ENCODE measurements at places on chromosomes 12 and 14.

DNA sequence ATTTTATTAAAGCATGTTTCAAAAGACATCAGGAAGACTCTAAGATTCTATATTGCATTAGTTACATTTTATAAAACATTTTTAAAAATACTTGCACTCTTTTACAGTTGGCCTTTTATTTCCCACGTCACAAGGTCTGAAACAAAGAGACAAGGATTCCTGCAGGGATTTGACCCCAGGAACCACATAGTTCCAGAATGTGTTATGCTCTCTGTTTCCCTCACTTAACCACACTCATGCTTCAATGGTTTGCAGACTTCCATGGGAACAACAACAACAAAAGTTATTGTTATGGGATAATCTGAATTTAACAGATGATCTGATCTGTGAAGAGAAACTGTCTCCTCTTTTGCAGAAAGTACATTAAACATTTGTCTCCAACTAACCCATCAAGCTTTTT, 104.3 kb upstream of the PPFIA2 start:
- DNase-seq = no peak

- DNase-seq = no peak
Measured at GRCh38 chr14:33369041-33369440, 430.4 kb downstream of the NPAS3 start.

GRCh38 chr14:69841656-69842055, 37.6 kb upstream of the SMOC1 start:
- no peak for DNase-seq

- no peak for DNase-seq
Measured at GRCh38 chr12:100953217-100953616, 158.6 kb downstream of the ANO4 start.

DNA sequence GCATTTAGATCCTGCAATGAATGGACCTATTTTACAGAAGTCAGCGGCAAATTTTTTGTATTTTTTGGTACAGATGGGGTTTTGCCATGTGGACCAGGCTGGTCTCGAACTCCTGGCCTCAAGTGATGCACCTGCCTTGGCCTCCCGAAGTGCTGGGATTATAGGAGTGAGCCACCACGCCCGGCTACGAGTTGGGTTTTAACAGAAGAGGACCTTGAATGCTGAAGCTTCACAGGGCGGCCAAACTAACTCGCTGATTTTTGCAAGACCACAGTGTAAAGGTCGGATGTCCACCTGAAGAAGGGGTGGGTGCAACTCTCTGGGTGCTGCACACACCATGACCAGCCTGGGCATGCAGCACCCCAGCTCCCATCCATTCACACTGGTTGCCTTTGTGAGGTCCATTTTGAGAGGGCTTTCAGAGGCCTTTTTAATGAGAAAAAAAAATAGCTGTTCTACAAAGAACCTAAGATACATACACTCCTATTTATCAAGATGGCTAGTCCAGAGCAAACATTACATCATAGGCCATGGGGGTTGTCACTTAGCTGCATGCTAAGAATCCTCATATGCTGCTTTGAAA, 21.6 kb upstream of the CDK2AP1 start:
- no peak for DNase-seq

DNA sequence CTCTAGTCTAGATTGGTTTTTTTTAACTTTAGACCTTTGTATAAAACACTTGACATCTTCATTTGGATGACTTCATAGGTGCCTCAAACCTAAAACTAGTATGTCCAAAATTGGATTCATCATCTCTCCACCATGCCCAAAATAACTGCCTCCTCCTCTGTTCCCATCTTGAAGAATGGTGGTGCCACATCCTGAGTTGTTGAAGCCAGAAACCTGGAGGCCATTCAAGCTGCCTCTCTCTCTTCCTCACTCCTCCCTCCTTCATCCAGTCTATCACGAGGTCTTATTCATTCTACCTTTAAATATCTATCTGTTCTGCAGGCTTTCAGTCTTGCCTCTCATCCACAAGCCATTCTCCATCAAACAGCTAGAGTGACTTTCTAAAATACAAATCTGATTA, 26.5 kb upstream of the USP44 start:
- no peak for DNase-seq

DNA sequence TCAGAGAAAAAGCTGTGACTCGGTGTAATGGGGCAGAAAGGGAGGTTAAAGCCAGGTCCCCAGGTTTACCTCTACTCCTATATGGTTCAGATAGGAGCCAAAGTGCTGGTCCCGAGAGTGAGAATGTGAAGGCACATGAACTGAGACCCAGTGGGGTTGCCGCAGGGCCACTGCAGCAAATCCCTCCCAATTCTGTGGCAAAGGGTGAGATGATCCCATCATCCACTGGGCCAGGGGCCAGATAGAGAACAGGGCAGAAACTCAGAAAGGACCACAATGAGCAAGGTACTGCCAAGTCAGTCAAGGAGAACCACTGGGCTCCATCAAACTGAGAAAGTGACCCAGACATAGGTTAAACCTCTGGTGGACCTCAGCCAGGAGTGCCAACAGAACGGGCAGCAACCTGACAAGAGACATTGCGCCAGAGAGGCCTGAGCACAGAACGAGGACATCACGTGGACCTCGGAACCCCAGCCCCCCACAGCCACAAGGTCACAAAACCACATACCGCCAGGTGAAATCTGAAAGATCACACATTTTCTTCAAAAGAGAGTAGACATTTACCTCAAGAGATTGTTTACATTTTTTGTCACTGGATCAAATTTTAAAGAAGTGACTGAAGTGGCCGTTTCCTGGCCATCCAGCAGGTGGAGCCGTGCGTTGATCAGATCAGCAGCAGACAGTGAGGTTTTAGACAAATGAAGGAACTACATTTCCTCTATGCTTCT, 20.5 kb upstream of the ITPR2 start:
- peak; percentile 78 for DNase-seq

DNA sequence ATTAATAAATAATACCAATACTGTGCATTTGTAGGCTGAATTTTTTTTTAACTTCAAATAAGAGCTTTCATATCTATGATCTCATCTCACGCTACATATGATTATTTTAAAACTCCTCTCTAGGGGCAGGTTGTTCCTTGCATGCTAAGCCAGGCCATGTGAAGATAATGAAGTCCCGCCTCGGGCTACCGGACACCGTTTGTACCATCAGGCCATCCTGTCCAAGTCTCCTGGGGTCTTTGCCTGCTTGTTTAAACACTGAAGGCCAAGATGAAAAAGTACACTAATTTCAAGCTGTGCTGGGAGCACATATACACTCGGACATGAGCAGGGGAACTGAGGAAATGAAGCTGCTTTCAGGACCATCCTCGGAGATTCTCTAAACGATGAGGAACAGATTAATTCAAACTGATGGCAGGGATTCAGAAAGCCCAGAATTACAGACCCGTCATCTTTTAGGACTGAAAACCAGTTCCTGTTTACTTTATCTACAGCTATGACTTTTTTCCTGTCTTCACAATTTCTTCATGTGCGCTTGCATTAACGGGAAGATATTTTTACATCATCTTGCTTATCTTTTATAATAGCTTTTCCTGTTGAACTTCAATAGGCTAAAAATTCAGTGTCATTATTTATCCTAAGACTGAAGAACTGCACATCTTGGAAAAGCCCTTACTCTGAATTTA, 6.3 kb upstream of the ABHD12B start:
- no peak for DNase-seq

DNA sequence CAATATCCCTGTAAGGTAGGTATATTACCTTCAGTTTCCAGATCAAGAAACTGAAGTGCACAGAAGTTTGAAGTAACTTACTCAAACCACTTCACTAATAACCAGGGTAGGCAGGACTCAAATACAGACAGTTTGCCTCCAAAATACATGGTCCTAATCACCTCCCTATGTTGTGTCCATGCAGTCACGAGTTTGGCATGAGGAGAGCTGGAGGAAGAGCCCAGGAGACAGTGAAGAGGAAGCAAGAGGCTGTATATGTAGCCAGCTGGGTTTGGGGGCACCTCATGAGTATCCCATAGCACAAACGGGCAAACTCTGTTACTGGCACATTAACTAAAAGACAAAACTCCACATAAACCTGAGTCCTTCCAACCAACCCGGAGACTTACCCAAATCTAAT, 79.2 kb downstream of the DUSP16 start:
- no peak for DNase-seq

DNA sequence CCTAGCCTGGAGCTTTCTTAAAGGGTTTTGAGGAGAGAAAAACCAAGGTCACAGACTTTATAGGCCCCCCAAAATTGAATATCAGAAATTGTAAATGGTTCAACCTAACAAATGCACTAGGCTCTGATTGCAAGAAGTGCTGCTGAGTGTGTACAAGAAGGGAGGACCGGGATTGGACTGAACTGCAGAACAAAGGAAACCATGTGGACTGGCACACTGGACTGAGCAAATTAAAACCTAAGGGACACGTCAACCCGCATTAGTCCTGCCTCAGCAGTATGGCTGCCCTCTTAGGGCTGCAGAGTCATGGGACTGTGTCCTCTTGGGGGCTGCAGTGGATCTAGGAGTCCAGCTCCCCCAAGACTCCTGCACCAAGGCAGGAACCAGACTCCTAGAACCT, 842 bp upstream of the CISTR start:
- DNase-seq = no peak

DNA sequence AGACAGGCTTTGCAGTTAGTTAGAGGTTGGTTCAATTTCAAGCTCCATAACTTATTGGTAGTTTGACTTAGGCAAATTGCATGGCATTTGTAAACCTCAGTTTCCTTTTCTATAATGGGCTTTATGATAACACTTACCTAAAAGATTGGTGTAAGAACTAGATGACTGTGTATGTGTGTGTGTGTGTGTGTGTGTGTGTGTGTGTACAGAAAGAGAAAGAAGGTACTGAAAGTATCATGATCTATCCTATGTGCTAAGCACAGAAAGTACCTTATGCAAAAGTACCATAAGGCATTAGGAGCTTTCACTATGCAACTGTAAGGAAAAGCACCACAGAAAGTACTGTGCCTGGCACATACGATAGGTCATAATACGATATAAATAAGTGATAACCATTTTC, 304.3 kb upstream of the KITLG start:
- no peak for DNase-seq

DNA sequence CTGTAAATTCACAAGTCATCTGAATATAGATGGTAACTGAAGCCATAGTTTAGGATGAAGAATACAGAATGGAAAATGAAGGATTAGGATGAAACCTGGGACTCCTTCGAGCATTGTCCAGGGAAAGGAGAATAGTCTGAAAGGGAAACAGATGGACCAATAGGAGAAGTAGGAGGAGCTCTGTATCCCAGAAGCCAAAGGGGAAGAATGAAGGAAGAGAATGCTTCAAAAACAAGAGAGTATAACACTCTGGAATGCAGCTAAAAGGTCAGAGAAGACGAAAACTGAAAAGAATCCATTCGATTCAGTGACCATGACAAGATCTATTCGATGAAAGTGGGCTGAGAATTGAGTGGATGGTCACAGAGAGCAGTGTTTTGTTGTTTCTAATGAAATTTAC, 1.0 kb downstream of the GMFB start:
- no peak for DNase-seq

Data from CD4-positive, alpha-beta T cell treated with Interleukin-2 at 100 ng/mL for 4 hours (primary cell).